ENCODE measurements at places on chromosomes 7 and 10.

DNA sequence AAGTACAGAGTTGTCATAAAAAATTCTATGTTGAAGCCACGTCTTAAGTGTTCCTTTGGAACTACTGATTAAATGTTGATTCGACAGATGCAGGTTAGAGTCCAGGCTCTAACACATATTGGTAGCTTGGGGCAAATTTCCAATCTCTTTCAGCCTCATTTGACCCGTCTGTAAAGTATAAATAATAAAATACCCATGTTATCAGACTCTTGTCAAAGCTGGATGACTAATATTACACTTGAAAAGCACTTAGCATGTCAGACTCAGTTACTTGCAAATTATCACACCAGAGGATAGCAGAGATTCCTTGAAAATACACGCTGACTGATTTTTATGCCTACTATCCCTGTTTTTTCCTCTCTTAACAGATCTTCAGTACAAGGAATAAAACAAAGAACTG is 18.1 kb upstream of the MACC1 start:
- DNase-seq, result no peak

DNA sequence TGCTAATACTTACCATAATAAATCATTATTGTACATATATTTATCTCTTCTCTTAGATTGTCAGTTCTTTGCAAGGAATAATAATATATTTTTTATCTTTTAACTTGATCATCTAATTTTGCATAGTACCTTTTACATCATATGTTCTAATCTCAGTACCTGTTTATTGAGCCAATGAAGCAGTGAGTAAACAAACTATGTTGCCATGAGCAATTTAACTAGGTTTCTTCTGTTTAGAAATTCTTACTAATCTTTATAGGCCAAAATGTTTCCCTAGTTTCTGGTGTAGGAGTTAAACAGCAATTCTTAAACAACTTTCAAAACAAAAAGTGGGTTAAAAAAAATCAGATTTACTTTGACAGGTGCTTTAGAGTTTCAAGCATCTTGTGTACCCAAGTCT is 61.3 kb downstream of the PHYHIPL start:
- DNase-seq, result no peak

- no peak for DNase-seq
These were observed at the start of gene SCIN for GRCh38 chr7:12570534-12571461. TSS of gene SCIN (plus strand) at chr7:12570720. CDS start at chr7:12570787, 67 bp downstream.

DNA sequence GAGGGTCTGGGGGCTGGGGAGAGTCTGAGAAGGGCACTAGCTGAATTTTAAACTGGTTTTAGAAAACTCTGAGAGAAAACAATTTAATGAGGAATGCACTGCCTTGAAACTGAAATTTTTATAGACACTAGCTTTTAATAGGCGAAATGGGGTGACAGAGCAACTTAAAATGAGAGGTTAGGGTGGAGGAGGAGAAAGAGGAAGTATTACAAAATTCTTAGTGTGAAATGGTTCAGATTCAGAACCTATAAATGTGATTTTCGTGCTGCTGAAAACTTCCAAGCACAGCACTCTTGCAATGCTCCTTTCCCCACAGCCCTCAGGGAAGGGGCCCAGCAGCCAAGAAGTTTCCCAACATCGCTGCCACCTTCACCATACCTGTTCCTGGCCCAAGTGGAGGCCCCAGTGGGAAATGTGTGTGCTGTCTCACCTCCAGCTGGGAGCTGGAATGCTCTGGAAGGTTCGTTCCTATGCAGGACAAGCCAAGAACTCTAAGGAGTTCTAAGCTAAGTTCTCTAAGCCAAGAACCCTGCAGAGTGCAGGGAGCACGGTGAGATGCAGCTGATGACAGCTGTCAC is 60.0 kb downstream of the ATXN7L1 start:
- no peak for DNase-seq

DNA sequence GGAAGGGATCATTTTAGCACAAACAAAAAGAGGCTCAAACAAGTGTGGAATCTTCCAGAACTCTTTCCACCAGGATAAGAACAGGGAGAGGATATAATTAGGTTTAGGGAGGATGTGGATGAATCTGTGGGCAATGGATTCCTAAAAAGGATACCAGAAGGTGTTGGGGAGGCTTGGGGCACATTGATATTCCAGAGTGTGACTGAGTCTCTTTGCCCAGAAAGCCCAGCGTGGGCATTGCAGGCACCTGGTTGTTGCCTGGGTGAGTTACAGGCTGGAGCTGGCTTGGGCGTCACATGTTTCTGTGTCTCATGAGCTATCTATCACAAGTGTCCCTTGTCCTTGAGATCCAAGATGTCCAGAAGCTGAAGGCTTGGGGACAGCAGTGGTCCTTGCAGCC is 3.3 kb downstream of the COL26A1 start:
- no peak for DNase-seq

- no peak for DNase-seq
These were observed 33.0 kb downstream of the PLEKHA1 start for GRCh38 chr10:122407375-122408125.

DNA sequence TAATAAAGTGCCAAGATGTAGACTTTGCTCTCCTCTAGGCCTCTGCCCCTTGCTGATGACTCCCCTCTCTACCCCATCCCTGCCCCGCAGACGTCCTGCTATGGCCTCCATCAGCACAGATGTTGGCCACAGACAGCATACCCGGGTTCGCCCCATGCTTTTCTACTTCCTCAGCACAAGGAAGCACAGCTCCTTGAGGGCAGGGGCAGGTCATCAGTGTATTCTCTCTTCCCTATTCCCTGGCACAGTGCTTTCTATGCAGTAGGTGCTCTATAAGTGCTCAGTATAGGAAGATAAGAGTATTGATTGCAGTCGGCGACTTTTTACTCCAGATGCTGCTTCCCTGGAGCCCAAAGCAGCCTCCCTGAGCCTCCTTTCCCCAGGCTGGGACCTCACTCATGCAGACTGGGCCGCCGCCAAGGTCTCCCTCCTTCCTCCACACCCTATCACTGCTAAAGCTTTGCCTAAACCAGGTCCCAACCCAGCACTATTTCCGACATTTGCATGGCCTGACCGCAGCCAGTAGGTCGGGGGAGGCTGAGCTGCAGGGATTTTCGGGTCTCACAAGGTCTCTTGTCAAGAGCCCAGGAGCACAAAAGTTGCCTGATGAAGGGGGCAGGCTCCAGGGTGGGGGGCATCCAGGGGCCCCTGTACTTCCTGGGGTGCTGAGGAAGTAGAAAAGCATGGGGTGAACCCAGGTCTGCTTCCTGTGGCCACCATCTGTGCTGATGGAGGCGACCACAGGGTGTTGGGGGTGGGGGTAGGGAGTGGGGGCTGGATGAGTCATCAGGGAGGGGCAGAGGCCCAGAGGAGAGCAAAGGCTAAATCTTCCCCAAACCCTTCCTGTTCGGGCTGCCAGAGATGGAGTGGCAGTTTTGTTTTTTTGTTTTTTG is 8.0 kb downstream of the CALHM3 start:
- no peak for DNase-seq

- no peak for DNase-seq
These were observed 89.7 kb downstream of the NKX6-2 start for GRCh38 chr10:132696204-132696603.

DNA sequence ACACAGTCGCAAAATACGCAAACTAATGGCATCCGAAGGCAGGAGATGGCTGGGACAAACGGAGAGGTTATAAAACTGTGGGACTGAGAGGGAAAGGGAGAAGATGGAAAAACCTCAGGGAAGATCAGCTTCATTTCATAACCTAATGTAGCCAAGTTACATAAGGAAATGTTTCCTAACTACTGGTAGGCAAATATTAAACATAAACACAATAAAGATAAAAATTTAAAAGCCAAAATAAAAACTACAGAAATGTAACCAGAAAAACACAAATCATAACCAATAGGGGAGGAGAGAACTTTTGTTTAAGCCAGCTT is 13.1 kb upstream of the MNX1 start:
- no peak for DNase-seq

DNA sequence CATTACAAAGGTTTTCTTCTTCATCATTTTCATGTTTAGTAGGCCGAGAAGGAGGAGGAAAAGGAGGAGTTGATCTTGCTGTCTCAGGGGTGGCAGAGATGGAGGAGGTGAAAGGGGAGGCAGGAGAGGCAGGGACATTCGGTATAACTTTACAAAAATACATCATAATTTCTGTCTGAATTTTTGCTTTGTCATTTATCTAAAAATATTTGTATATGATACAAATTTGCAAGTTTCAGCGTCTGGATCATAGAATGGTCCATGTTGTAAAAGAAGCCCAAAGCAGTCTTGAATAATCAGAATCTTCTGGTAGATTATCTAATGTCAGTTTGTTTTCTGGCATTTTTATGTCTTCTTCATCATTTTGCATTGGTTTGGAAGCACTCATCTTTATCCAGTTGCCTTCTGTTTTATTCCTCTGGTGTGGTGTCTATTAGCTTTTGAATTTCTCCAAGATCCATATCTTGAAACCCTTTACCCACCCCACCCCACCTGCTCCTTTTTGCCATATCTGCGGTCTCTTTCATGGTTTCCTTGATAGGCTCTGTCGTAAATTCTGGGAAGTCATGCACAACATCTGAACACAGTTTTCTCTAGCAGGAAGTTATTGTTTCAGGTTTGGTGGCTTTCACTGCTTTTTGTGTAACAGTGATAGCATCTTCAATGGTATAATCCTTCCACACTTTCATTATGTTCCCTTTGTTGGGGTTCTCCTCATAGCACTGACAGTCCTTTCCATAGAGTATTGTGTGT is 95.0 kb downstream of the ST7 start:
- no peak for DNase-seq

DNA sequence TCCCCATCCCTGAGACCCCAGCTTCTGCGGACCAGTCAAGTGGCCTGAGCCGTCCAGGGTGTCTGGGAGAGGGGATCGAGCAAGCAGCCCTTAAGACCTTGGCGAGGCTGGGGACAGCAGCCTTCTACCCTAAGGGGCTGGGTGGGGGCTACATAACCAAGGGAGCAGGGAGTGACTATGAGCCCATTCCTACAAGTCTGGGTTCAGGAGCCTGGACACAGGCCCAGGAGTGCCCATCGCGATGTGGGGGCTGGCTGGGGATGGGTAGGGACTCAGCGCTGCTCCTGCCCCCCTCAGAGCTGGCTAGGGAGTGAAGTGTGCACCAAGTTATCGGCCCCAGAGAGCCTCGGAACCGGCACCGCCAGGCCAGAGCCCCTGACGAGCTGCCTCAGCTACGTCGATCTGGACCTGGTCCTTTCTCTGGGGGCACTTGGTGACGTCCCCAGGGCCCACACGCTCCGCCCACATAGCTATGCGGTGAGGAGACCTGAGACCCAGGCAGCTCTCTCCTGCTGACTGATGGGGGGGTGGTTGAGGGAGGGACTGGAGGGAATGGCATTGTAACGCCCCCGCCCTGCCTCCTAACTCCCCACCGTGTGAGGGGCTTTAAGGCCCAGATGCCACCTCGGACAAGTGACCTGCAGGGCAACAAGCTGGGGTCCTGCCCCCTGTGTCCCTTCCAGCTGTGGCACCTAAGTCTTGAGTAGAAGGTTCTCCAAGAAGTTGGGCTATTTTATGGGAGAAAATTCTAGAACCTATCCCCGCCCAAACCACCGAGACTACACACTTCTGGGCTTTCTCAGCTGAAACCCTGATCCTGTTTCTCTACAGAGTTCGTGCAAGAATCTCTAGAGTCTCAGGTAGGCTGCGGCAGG is 2.5 kb downstream of the SAP25 start:
- DNase-seq, result no peak

- DNase-seq, result no peak
These were observed 6.3 kb upstream of the HBP1 start for GRCh38 chr7:107162475-107162874.

GRCh38 chr10:94083662-94084265 is 90.0 kb downstream of the PLCE1 start:
- DNase-seq, result no peak

- no peak for DNase-seq
These were observed 386.7 kb upstream of the NPVF start for GRCh38 chr7:25615003-25615402.

GRCh38 chr10:71748671-71749191 is 24.6 kb downstream of the VSIR start:
- DNase-seq, result no peak

- no peak for DNase-seq
These were observed 38.0 kb downstream of the INPP5A start for GRCh38 chr10:132575320-132576201.

DNA sequence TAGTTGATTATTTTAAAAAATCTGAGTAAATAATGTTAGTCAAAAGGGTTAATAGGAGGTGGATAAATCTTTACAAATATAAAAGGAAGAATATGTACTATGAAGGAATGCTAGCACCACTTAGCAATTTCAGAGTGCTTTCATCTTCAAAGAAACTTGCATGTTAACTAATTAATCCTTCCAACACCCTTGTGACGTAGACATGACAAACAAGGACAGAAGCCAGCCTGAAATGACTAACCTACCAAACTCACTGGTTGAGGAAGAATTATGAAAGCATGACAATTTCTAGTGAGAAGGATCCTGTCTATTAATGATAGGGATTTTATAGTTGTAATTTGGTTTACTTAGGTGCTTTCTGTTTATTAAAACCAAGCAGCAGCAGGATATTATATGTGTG is 468.0 kb upstream of the FZD8 start:
- no peak for DNase-seq

DNA sequence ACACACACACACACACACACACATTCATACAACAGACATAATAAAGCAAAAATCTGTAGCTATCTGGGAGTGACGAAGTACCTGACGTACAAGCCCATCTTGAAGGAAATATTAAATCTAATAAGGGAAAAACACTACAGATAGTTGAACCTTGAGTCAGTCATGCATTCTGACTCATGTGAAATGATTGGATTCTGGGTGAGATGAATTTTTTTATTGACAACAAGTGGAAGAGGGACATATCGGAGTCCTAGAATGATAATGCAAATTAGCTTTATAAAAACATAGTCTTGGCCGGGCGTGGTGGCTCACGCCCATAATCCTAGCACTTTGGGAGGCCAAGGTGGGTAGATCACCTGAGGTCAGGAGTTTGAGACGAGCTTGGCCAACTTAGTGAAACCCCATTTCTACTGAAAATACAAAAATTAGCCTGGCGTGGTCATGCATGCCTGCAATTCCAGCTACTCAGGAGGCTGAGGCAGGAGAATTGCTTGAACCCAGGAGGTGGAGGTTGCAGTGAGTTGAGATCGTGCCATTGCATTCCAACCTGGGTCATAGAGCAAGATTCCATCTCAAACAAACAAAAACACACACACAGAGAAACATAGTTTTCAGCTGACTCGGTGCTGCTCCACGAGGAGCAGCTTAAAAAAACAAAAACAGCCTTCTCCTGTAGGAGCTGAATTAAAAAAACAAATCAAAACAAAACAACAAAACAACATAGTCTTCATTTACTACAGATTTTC is 154.4 kb upstream of the MKLN1 start:
- no peak for DNase-seq

Data from vagina (tissue), 2 donors.